ENCODE measurements at places on chromosomes 3 and 15.

DNA sequence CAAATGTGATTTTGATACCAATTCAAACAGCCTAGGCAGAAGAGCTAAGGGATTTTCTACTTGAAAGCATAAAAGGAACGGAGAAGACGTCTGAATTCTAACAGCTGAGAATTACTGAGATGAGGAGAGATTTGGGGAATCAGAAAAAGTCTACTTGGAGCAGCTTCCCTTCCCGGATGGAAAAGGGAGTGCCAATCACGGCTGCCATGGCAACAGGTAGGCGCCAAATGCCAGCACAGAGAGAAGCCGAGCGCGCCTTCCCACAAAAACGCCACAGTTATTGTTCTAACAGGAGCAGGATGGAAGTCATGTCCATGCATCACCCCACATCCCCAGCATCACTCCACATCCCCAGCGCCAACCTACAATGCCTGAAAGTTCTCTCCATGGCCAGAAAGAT is 63.5 kb upstream of the PRR20G start:
- no peak for DNase-seq

GRCh38 chr3:69246612-69247011 is 124.2 kb upstream of the LMOD3 start:
- DNase-seq = no peak

GRCh38 chr3:48999085-48999858 is 7.9 kb upstream of the WDR6 start:
- DNase-seq = no peak

GRCh38 chr3:172528677-172529076 is 5.4 kb upstream of the TNFSF10 start:
- DNase-seq = no peak

DNA sequence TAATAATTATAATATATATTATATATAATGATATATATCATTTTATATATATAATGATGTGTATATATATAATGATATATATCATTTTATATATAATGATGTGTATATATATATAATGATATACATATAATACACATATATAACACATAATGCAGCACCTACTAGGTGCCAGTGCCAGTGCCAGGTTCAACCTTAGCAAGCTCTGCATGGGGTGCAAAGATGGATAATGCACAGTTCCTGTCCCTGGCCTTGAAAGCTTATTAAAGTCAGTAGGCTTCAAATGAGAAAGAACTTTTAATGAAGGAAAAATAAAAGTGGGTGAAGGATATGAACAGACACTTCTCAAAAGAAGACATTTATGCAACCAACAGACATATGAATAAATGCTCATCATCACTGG is 192.7 kb upstream of the SLC2A2 start:
- no peak for DNase-seq

DNA sequence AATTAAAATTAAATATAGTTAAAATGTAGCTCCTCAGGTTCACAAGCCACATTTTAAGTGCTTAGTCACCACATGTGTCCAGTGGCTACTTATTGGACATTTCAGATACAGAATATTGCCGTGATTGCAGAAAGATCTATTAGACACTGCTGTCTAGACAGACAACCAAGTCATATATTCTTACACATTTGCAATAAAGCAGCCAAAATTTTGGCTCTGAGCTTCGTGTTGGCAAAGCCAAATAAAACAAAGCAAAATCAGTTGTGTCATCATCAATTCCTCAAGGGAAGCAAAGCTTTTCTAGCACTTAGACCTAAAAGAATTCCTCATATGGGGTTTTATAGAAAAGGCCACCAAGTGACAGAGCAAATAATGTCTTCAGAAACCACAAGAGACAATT is 193.1 kb upstream of the LPP start:
- no peak for DNase-seq

DNA sequence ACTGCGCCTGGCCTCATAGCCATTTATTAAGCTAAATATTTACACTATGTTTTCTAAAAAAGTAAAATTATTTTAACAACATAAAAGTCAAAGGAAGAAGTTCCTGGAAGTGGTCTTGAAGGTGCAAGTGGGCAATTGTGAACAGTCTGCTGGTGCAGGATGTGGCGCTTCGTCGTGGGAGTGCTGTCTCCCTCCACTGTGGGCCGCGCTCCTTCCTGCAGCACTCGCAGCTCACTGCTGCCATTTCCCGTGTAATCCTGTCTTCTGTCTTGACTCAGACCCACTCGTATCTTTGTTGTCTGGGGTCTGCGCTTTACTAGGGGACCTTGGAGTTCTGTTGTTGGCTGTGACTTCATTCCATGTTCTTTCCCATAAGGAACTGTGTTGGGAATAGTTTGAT is 56.3 kb downstream of the APBA2 start:
- no peak for DNase-seq

DNA sequence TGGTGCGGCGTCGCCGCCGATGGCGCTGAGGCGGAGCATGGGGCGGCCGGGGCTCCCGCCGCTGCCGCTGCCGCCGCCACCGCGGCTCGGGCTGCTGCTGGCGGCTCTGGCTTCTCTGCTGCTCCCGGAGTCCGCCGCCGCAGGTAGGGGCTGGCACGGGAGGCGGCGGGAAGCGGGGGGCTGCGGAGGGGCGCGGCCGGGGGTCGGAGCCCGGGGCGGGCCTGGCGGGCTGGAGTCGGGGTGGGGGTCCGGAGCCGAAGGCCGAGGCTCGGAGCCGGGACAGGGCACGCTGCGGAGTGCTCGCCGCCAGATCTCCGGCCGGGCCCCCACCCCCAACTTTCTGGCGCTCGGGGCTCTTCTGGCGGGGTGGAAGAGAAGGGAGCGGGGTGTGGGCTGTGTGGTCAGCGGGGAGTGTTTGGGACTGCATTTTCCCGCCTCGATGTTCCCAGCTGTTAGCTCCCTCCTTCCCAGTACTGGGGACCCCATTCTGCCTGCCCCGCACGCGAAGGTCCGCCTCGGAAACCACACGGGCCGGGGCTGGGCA is 299 bp downstream of the TYRO3 start:
- no peak for DNase-seq

DNA sequence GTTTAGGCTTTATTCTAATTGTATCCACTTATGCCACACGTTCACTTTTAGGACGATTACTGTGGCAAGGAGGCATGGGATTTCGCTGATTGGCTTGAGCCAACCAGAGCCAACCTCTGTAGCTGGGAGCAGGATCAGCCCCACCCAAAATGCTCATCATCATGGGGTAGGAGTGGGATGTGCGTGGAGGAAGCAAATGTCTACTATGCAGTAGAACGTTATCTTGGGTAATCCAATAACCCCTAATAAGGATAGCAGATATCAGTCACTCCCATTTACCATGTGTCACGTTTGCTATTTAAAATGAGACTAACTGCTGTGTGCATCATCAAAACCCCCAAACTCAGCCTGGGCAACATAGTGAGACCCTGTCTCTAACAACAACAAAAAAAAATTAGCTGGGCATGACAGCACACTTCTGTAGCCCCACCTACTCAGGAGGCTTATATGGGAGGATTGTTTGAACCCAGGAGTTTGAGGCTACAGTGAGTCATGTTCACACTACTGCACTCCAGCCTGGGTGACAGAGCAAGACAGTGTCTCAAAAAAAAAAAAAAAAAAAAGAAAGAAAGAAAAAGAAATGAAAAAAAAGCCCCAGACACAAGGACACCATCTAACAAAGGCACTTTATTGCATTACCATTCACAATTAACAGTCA is 17.8 kb upstream of the ITGB5 start:
- no peak for DNase-seq

GRCh38 chr15:62391641-62392262 is 226.7 kb upstream of the C2CD4B start:
- peak; percentile 31 for DNase-seq

GRCh38 chr15:62896969-62897486 is 145.5 kb upstream of the TPM1 start:
- DNase-seq = no peak

- DNase-seq = no peak
These were observed 10.8 kb downstream of the SLC51A start for GRCh38 chr3:196227121-196227561.

- DNase-seq = no peak
These were observed 78.8 kb downstream of the IL5RA start for GRCh38 chr3:3031326-3031725.

- no peak for DNase-seq
These were observed 9.2 kb upstream of the WDR49 start for GRCh38 chr3:167662919-167663400.

GRCh38 chr3:194255252-194256039 is 95.7 kb downstream of the CPN2 start:
- peak; percentile 70 for DNase-seq

GRCh38 chr3:45225465-45226205 is 452 bp downstream of the TMEM158 start:
- DNase-seq = peak; percentile 40

GRCh38 chr3:74862476-74862875 is 248.0 kb upstream of the CNTN3 start:
- DNase-seq = no peak

DNA sequence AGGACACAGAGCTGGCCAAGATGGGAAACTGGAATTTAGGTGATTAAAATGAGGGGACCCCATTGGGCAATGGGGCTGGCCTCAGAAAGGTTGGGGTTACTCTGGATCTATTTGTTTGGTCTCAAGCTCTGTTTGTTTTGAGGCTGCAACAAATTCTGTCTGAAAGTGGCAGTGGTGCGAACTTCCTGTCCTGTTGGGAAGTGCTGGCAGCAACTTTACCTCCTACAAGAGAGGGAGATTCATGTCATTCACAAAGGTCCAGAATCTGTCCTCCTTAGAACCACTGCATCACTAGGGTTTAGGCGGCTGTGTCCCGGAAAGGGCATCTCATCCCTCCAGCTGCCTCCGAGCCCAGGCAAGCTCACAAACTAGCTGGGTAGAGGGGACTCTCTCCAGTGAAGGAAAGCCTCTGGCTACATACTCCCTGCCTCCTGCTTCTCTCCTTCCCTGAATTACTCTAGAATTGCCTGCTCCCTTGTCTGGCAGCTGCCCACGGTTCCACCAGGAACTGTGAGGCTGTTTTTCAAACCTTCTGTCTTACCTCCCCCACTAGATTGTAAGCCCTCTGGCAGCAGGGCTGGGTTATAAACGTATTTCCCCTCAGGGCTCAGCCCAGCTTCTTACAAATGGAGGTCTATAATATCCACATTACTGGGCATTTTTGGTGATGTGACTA is 23.6 kb downstream of the MEGF11 start:
- no peak for DNase-seq

- no peak for DNase-seq
These were observed 115.6 kb upstream of the LMCD1 start for GRCh38 chr3:8385848-8386620.

DNA sequence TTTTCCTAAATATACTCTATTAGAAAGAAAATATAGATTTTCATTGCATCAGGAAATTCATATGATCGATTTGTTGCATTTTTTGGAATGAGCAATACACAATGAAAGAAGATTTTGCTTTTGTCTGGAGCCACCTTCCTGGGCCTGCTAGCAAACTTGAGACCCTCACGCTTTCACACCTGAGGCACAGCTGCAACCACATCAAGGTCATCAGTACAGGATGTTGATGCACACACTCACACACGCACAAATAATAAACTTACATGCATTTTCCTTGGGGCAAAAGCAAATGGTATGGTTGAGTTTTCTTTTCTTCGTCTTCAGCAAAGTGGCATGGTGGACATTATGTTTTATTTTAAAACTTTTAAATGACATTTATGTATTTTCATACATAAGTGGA is 64.8 kb upstream of the SATB1 start:
- DNase-seq = peak; percentile 37

- DNase-seq = no peak
These were observed 2.0 kb upstream of the SS18L2 start for GRCh38 chr3:42588625-42589024.

- DNase-seq = no peak
These were observed 11.8 kb upstream of the USP3 start for GRCh38 chr15:63492541-63493077.

DNA sequence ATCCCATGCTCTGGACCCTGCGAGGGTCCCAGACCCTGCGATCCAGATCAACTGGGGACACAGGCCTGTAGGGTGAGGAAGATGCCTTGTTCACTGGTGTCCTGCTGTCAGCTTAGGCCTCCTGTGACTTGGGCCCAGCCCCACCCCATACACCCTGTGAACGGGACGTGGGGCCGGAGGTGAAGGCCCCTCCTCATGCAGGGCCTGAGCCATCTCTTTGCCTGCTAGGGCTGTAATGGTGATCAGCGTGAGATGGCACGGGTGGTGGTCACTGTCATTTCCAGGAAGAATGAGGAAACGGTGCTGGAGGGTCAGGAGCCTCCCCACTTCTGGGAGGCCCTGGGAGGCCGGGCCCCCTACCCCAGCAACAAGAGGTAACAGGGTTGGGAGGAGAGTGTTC is 12.4 kb downstream of the VILL start:
- DNase-seq = no peak

- no peak for DNase-seq
These were observed 116.7 kb downstream of the ARRDC4 start for GRCh38 chr15:98077186-98077585.
